ENCODE measurements at places on chromosomes 11 and 22.

GRCh38 chr11:101620026-101620425 lies 36.2 kb upstream of the TRPC6 start:
- DNase-seq = no peak

DNA sequence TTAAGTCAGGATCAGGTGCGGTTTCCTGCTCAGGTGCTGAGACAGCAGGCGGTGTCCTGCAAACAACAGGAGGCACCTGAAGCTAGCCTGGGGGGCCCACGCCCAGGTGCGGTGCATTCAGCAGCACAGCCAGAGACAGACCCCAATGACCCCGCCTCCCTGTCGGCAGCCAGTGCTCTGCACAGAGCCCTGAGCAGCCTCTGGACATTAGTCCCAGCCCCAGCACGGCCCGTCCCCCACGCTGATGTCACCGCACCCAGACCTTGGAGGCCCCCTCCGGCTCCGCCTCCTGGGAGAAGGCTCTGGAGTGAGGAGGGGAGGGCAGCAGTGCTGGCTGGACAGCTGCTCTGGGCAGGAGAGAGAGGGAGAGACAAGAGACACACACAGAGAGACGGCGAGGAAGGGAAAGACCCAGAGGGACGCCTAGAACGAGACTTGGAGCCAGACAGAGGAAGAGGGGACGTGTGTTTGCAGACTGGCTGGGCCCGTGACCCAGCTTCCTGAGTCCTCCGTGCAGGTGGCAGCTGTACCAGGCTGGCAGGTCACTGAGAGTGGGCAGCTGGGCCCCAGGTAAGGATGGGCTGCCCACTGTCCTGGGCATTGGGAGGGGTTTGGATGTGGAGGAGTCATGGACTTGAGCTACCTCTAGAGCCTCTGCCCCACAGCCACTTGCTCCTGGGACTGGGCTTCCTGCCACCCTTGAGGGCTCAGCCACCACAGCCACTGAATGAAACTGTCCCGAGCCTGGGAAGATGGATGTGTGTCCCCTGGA lies at the start of gene MYO7A:
Gene MYO7A (plus strand): TSS at position 327 of the 772 bp plus-strand sequence. CDS start 2,389 bp downstream, outside the sequence.
- DNase-seq = no peak

- peak; percentile 83 for DNase-seq
These were observed 2.3 kb downstream of the ATM start for GRCh38 chr11:108224911-108225786.

DNA sequence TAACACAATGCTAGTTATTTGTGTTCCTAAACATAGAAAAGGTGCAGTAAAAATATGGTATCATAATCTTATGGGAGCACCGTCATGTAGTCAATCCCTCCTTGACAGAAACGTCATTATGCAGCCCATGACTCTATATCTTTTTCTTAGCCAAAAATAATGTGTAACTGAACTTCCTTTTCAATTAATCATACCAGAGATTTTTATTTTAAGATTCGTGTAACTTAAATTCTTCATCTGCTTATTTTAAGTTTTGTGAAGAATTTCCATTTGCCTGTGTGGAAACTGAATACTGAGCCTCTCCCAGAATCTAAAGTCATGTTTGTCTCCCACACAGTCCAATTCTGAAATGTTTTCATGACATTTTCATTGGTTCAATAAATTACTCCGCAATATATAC lies 699.1 kb downstream of the KCNA4 start:
- DNase-seq = no peak

- peak; percentile 97 for DNase-seq
These were observed 63.9 kb upstream of the CSNK2A3 start for GRCh38 chr11:11416917-11417316.

DNA sequence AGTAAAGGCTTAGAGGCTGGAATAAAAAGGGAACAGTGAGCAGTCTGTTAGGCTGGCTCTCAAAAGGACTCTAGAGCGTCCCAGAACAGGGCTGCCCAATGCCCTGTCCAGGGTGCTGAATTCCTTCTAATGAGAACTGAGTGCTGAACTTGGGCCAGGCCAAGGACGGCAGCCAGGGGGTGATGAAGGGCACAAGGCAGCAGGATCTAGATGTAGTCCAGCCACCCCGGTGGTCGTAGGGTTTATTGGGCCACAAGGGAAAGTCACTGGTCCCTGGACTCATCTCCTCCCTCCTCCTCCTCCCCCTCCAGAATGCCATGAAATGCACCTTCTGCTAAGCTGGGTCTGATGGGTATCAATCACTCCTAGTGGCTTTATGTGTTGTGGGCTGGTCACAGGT lies 19.2 kb downstream of the NPTXR start:
- DNase-seq = peak; percentile 78

- no peak for DNase-seq
These were observed 53.6 kb downstream of the SCUBE1 start for GRCh38 chr22:43289531-43289963.

GRCh38 chr11:5929571-5930368 lies 12.3 kb upstream of the OR56A3 start:
- DNase-seq = no peak

DNA sequence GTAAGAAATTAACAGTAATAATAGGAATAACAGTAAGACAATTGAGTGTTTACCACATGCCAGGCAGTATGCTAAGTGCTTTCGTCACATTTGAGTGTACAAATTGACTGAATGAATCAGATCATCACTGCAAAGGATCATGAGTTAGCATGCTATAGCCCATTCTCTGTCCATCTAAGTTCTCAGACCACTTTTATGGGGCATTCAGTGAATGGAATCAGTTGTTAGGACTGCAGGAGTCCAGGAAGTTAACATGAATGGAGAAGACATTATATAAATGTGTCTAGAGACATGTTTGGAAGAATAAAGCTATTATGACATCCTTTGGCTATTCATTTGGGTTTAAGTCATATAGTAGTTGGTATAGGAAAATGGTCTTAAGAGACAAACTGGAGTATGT lies 59.9 kb downstream of the NCAM1 start:
- DNase-seq = no peak

- DNase-seq = no peak
These were observed 20.8 kb upstream of the SLN start for GRCh38 chr11:107732689-107733051.

Data from MV-4-11 (cell line).